ENCODE measurements at places on chromosomes 1 and 21.

DNA sequence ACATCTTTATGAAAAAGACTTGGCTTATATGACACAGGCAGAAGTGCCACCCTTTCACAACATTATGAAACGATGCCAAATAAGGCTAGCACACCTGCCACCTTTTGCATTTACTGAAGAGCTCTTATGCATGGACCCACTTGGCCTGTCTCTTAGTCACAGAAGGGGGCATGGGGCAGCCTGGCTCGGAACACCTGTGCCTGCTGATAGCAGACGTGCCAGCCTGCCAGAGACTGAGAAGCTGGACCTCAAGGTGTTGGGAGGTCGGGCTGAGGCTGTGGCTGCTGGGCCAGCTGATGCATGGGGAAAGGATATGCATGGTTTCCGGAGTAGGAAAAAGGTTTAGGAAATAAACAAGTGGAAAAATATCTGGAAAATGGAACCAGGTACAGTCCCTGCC lies 21.5 kb downstream of the RCAN1 start:
- no peak for DNase-seq

DNA sequence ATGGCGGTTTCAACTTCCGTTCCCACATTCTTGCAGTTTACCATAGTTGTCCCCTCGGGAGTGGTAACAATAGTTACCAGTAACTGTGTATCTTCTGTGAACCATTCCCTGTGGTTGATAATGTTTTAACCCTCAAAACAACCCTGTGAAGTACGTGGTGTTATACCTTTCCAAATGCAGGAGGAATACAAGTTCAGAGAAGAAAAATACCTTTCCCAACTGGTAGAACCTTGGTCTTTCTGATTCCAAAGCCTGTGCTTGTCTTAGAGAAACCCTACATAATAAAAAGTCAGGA lies 789 bp downstream of the BTF3L4 start:
- peak; percentile 57 for DNase-seq

DNA sequence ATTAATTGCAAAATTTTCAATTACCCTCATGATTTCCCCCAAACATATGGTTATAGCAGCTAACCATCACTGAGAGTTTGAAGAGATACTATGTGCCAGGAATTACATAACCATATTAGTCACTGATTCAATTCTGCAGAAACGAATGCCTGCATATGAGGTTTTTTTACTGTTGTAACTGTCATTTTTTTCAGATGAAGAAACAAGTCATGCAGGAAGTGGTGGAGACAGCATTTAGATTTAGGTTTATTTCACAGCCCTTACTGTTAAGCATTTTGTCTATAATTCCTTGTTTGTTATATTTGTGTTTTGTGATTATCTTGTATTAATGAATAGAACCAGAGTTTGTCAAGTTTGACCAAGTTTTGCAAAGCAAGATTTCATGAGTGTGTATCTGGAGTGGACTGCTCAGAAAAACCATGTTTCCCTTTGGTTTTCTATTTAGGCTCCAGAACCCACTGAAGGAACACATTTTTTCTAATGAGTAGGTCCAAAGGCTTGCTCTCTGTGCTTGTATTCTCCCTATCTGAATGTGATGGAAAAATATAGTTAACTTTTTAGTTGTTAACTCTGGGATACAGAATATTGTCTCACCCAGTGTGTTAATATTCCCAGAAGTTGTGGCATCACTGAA lies 308.5 kb upstream of the ADAMTS5 start:
- DNase-seq, result peak; percentile 88

DNA sequence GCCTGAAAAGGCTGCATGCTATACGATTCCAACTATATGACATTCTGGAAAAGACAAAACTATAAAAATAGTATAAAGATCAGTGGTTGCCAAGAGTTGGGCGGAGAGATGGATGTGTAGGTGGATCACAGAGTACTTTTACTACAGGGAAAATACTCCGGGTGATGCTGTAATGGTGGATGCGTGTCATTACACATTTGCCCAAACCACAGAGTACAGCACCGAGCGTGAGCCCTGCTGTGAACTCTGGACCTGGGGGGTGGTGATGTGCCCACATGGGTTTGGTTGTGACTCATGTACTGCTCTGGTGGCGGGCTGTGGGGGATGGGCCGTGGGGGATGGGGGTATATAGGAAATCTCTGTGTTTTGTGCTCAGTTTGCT lies 162.7 kb upstream of the COL6A1 start:
- DNase-seq, result peak; percentile 97

DNA sequence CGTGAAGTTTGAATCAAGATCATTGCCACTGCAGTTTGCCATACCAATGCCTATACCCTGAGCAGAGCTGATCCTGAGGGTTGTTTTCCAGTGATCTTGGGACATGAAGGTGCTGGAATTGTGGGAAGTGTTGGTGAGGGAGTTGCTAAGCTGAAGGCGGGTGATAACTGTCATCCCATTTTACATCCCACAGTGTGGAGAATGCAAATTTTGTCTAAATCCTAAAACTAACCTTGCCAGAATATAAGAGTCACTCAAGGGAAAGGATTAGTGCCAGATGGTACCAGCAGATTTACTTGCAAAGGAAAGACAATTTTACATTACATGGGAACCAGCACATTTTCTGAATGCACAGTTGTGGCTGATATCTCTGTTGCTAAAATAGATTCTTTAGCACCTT lies 78.6 kb downstream of the FMN2 start:
- no peak for DNase-seq

DNA sequence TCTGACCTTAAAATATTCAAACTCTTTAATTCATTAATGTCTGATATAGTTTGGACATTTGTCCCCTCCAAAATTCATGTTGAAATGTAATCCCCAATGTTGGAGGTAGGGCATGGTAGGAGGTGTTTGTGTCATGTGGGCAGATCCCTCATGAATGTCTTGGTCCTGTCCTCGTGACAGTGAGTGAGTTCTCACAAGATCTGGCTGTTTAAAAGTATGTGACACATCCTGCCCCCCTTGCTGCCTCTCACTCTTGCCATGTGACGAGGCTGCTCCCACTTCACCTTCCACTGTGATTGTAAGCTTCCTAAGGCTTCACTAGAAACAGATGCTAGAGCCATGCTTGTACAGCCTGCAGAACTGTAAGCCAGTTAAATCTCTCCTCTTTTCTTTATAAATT lies 21.3 kb upstream of the FBXO28 start:
- no peak for DNase-seq

- DNase-seq, result peak; percentile 64
Measured at GRCh38 chr1:95003433-95003738, 69.4 kb downstream of the ALG14 start.

DNA sequence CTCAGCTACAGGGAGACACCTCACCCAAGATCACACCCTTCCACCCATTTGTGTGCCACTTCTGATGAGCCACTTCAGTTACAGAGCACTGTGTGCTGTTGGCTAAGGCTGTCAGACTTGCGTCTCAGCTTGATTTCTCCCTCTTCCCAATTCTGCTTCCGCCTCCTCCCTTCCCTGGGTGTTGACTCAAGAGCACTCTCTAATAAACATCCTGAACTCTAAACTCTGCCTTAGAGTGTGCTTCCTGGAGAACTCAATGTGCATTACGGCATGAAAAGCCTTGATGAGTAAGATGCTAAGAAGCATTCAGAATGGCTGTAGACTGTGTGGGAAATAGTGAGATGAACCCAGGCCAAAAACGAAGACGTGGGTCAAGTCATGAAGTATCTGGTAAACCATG lies 54.9 kb upstream of the S1PR1 start:
- peak; percentile 65 for DNase-seq

GRCh38 chr1:90220496-90220895 lies 225.6 kb downstream of the ZNF326 start:
- DNase-seq, result no peak

- no peak for DNase-seq
Measured at GRCh38 chr1:30694280-30695175, 28.9 kb downstream of the MATN1 start.

DNA sequence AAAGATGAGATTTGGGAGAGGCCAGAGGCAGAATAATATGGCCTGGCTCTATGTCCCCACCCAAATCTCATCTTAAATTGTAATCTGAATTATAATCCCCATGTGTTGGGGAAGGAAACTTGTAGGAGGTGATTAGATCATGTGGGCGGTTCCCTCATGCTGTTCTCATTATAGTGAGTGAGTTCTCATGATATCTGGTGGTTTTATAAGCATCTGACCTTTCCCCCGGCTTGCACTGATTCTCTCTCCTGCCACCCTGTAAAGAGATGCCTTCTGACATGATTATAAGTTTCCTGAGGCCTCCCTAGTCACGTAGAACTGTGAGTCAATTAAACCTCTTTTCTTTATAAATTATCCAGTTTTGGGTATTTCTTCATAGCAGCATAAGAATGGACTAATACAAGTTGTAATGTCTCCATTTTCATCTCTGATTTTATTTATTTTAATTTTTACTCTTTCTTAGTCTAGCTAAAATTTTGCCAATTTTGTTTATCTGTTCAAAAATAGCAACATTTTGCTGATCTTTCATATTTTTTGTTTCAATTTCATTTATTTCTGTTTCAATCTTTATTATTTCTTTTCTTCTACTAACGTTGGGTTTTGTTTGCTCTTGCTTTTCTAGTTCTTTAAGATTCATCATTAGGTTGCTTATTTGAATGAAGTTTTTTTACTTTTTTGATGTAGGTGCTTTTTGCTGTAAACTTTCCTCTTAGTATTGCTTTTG lies 67.0 kb upstream of the ZRANB2 start:
- DNase-seq, result peak; percentile 2

- no peak for DNase-seq
Measured at GRCh38 chr1:1958071-1958541, 39.0 kb upstream of the TMEM52 start.

DNA sequence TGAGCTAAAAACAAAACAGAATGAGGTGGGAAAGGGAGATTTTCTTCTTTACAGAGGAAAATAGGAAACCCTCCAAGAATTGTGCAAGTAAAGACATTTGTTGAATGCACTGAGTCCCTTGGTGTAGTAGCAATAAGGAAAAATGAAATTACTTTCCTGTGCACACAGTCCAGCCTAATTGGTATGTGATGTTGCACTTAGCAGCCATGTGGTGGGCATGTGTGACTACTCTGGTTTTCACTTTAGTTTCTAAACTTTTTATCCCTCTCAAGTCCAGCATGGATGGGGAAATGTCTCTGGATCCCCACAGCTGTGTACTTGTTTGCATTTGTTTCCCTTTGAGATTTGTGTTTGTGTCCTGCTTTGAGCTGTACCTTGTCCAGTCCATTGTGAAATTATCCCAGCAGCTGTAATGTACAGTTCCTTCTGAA lies 7.1 kb upstream of the AGO3 start:
- DNase-seq, result no peak

DNA sequence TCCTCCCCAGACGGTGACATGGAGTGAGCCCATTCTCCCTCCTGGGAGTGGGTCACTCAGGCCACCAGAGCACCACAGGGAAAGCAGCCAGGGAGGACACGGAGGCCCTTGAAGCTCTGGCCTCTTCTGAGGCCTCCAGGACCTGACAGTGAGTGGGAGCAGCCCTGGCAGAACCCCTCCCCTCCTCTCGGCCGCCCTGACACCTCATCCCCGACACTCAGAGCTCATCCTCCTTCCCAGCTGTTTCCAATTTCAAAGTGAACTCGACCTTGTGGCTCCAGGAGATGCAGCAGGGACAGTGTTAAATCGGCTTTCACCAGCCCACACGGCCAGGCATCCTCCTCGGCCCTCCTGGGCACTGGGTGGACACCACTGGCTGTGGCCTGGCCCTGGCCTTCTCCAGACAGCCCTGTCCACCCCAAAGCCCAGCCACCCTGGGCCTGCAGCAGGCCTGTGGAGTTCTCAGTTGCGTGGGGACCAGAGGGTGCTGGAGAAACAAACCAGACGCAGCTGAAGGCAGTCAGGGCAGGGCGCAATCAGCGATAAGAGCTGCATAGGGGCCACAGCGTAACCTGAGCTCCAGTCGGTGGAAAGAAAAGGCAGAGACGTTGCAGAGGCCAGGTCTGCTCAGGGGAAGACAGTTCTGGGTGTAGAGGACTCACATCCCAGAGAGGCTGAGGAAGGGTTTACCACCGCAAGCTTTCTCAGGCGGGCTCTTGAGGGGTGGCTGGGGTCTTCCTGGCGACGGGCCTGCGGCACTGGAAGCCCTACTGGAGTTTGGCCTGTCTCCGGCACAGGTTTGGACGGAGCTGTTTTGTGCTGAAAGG lies 27.1 kb downstream of the FTCD start:
- peak; percentile 82 for DNase-seq

DNA sequence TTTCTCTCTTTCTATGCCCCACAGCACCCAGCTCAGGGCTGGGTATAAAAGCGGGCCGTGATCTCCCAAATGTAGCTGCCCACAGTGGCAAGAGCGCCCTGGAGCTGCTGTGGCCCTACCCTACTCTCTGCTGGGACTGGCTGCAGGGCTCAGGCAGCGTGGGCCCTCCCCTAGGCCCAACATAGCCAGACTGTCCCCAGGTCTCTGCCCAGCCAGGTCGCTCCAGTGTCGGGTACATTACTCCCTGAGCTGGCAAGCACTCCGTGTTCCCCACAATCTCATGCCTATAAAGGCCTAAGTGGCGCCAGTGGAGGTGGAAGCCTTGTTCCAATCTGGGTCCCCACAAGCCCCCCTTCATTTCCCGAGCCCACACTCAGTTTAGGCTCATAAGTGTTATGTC lies 66.2 kb downstream of the GLIS1 start:
- DNase-seq, result no peak
